ENCODE measurements at places on chromosomes 5 and 9.

GRCh38 chr9:95691435-95691834, 174.7 kb upstream of the PTCH1 start:
- no peak for DNase-seq

DNA sequence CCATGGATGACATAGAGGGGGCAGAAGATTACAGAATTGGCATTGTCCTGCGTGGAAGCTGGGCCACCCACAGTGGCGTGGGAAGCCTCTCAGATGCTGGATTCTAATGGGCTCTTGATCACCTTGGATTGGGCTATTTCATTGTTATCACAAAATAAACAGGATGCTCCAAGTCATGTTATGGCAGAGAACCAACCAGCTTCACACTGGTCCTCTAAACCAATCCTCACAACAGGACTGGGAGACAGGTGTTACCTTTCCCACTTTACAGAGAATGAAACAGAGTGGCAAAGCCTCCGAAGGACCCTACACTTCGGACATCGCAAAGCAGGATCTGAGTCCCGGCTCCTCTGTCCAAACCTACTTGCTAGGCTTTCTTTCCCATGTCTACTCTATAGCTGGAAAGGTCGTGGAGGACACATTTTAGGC, 455 bp upstream of the SMIM3 start:
- DNase-seq: no peak

- peak; percentile 88 for DNase-seq
Observed at GRCh38 chr5:33761139-33761538, 130.7 kb downstream of the ADAMTS12 start.

DNA sequence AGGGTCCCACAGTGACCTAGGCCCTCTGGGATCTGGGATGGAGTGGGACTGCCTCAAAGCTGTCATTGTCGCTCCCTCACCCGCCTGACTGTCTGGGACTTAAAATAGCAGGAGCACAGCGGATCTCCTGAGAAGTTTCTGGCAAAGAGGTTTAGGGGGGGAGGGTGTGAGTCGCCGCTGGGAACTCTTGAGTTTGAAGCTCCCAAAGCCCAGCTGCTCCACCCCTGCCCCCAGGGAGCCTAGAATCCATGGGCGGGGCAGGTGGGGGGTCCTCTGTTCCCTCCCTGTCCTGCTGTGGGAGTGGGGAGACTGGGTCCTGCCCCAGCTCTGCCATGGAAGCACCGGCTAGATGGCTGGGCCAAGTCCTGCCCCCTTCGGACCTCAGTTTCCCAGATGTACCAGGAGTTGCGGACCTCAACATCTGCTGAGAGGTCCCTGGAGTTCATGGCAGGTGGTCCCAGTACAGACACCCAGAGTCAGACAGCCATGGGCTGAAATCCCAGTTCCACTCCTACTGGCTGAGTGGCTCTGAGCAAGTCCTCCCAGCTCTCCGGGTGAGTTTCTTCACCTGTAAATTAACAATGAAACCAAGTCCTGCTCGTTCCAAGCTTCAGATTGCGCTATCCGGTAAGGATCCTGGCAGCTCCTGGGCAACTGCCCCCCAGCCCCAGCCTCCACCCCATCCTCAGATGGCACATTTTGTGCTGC, 985 bp upstream of the WDR38 start:
- DNase-seq: peak; percentile 45

- no peak for DNase-seq
Observed at GRCh38 chr5:138246334-138246733, 28.1 kb downstream of the GFRA3 start.

- no peak for DNase-seq
Observed at GRCh38 chr5:26872337-26872736, 166.0 kb downstream of the CDH9 start.

- DNase-seq: no peak
Observed at GRCh38 chr5:45094876-45095440, 286.2 kb downstream of the MRPS30 start.

GRCh38 chr9:87597710-87598443, 100.2 kb downstream of the DAPK1 start:
- DNase-seq: no peak

DNA sequence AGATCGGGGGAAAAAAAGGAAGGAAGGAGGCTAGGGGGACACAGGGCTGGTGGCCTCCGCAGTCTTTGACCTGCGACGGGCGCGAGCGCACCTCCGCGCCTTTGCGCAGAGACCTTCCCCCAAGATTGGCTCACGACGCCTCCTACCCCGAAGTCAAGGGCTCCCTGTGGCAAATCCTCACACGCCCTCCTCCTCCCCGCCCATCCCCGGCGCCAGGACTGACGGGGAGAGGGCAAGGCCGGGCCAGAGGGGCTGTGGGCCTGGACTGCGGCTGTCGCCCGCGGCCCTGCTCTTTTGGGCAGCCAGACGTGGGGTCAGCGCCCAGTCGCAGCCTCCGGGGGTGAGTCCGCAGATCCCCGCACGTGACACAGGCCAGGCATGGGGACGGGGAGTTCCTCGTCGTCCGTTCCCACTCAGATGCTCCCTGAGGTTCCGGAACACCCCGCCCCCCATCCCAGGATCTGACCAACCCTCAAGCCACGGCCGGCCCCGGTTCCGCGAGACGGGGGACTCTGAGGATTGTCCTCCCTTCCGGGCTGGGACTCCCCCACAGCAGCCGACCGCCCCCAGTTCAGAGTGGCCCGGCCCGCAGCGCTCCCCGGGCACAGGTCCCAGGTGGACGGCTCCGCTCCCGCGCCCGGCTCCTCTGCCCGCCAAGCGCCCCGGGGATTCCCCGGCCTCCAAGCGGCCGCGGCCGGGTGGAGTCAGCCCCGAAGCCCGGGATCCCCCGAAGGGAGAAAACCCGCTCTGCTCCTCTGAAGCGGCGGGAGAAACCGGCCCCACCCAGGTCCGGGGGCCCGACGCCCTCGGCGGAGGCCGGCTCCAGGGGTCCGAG, 543 bp upstream of the ANKRD33B start:
- peak; percentile 33 for DNase-seq

- no peak for DNase-seq
Observed at GRCh38 chr9:99851500-99851822, 29.8 kb downstream of the NR4A3 start.

DNA sequence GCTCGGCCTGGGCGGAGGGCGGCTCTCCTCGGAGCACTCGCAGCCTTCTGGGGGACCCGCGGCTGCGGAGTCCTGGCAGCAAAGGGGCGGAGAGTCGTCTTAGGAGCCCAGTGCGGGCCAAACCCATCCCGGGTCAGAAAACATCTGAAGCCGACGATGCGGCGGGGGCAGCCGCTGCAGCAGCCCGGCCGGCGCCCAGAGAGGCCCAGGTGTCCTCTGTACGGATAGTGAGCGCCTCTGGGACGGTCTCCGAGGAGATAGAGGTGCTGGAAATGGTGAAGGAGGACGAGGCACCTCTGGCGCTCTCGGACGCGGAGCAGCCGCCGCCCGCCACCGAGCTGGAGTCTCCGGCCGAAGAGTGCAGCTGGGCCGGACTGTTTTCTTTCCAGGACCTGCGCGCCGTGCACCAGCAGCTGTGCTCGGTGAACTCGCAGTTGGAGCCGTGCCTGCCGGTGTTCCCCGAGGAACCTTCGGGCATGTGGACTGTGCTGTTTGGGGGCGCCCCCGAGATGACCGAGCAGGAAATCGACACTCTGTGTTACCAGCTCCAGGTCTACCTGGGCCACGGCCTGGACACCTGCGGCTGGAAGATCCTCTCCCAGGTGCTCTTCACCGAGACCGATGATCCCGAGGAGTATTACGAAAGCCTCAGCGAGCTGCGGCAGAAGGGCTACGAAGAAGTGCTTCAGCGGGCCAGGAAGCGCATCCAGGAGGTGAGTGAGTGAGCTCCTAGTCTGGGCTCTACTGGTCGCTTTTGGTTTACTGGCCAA, 1.2 kb downstream of the JMY start:
- peak; percentile 21 for DNase-seq

GRCh38 chr9:6184749-6185645, 30.6 kb upstream of the IL33 start:
- DNase-seq: peak; percentile 1

- no peak for DNase-seq
Observed at GRCh38 chr5:151569132-151570046, 21.7 kb downstream of the FAT2 start.

DNA sequence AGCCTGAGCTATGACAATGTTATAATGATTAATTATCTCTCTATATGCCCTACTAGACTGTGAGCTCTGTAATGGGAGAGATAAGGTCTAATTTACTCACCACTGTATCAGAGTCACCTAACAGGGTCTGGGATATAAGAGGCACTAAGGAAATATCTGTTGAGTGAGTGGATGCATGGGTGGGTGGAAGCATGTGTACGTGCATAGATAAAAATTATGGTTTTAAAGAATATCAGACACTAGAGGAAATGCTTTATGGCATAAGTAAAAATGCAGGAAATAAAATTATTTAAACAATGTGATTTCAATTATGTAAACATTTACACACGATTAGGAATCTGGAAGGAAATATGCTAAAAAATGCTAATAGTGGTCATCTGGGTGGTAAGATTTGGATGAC, 137.8 kb downstream of the SPOCK1 start:
- peak; percentile 67 for DNase-seq

DNA sequence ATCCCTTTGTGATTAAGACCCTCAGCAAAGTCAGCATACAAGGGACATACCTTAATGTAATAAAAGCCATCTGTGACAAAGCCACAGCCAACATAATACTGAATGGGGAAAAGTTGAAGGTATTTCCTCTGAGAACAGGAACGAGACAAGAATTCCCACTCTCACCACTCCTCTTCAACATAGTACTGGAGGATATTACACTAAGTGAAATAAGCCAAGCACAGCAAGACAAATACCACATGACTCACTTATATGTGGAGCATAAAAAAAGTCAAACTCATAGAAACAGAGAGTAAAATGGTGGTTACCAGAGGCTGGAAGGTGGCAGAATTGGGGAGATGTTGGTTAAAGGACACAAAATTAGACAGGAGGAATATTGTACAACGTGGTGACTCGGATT, 118.1 kb upstream of the NFIL3 start:
- peak; percentile 70 for DNase-seq

DNA sequence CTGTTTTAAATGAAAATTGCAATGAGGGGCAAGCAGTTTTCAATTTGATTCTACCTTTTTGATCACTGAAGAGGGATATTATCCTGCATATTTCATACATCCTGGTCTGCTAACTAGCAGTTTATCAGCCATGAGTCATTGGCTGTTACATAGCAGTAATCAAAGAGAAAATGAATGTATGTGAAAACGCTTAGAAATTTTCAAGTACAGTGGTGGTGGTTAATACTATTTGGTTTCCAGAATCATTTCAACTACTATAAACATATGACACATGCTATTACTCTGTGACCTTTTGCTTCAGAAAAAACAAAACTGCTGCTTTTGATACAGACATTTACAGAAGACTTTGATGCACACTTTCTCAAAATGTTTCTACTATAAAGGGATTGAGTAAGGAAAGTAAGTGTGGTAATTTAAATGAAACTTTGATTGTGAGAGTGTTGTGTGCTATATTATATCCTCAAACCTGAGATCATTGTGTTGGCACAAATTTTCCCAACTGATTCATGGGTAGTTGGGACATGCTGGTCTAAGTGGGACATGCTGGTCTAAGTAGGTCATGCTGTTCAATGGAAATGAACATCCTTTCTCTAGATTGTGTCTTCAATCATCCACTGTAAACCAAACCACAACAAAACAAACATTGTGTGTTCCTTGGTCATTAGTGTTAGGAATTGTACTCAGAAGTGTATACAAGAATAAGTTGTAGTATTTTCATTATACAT, 5.1 kb downstream of the RNF14 start:
- DNase-seq: peak; percentile 17

GRCh38 chr5:143428155-143428554, 24.7 kb upstream of the NR3C1 start:
- DNase-seq: no peak
